DND-41 (cell line): ENCODE measurements at places on chromosomes 4 and X.

DNA sequence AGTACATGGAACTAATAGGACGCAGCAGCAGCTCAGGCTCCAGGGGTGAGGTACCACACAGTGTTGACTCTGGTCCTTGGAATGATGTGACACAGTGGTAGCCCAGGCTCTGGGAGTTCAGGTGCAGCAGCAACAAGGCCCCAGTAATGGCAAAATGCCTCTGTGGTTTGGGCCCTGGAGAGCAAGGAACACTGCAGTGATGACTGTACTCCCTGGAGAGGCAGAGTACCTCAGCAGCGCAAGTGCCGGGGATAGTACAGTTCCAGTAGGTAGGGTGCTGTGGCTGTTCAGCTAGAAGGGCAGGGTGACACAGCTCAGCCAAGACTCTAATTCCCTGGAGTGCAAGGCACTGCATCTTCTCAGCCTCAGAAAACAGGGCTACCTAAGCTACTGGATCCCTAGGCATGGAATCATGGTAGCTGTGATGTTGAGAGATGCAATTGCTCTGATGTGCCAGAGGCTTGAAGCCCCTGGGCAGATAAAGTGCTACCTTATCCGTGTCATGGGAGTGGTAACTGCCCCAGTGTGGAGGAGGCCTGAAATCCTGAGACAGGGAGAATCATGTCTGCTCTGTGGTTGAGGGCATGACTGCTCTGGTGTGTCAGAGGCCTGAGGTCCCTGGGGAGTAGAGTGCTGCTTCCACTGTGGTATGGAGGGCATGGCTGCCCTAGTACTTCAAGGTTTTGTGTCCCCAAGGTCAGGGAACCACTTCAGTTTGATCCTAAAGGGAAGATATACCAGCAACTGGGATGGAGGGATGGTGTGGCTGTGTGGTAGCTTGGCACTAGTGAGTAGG lies 55.2 kb downstream of the AREG start:
- H3K27ac ChIP-seq, result no peak overlapping the region
- H3K4me1 ChIP-seq, result no peaks in the 10 kb centered on the region
- H3K27me3 ChIP-seq, result no peaks in the 10 kb centered on the region
- no peak overlapping the region for H3K4me3 ChIP-seq
- DNase-seq, result no peak

DNA sequence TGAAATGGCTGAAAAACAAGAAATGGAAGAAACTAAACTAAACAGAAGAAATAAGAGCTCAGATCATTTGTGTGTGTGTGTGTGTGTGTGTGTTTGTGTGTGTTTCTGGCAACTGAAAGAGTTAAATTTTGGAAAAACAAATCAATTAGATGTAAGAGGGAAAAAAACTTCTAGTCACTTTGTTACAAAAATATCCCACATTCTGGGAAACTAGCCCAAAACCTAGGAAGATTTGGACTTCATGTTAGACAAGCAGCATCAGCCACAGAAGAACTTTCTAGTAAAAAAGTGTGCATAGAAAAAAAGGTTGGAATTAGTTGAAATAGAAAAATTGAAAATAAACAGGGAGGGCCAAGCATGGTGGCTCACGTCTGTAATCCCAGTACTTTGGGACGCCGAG lies 111.6 kb upstream of the PRKG2 start:
- no peak for DNase-seq
- H3K27me3 ChIP-seq, result no peaks in the 10 kb centered on the region
- H3K27ac ChIP-seq, result no peak overlapping the region
- no peak overlapping the region for H3K4me3 ChIP-seq

DNA sequence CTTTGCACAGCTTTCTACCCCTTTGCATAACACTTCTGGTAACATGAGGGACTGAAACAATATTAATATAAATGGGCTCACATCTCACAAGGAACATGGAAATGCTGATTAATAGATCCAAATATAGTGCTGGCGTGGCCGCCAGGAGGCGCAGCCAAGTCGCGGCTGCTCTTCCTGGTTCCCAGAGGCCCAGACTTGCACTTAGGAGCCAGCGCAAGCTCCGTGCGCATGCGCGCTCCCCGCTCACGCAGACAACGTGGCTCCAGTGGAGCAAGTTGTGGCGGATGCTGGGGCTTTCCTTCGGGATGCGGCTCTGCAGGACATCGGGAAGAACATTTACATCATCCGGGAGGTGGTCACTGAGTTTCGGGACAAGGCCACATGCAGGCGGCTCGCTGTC lies 318.3 kb upstream of the SLC7A11 start:
- no peak for DNase-seq
- H3K36me3 ChIP-seq, result no peaks in the 10 kb centered on the region
- no peak overlapping the region for H3K4me3 ChIP-seq
- H3K27ac ChIP-seq, result no peak overlapping the region
- no peaks in the 10 kb centered on the region for H3K27me3 ChIP-seq

GRCh38 chr4:133263104-133263503 lies 114.0 kb downstream of the PCDH10 start:
- no peaks in the 10 kb centered on the region for H3K27me3 ChIP-seq
- no peak overlapping the region for H3K4me3 ChIP-seq
- H3K36me3 ChIP-seq, result no peaks in the 10 kb centered on the region
- no peak overlapping the region for H3K27ac ChIP-seq

DNA sequence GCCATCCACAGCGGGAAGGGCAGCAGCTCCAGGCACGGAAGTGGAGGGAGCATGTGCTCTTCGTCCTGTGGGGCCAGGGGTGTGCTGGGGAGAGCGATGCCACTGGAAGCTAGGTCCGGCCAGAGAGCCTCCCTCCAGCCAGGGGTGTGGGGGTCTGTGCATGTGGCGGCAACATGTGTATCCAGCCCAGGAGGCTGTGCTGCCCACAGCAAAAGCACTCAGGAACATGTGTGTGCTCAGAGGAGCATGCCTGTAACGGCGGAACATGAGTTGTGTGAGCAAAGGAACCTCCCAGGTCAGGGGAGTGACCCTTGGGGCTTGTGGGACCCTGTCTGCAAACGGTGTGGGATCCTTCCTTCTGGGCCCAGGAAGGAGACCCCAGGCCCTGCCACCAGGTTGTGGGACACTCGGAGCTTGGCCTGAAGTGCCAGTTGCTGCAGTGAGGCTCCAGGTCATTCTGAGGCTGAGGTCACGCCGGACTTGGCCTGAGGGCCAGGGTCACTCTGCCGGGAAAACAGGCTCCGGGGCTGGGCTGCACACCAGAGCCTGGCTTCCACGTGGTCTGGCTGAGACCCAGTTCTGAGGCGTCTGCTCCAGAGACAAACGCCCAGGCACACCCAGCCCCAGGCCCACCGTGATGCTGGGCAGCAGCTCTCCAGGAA lies 37.2 kb downstream of the CPLX1 start:
- no peaks in the 10 kb centered on the region for H3K27me3 ChIP-seq
- no peaks in the 10 kb centered on the region for H3K36me3 ChIP-seq
- H3K4me3 ChIP-seq, result no peak overlapping the region
- H3K4me1 ChIP-seq, result no peaks in the 10 kb centered on the region

DNA sequence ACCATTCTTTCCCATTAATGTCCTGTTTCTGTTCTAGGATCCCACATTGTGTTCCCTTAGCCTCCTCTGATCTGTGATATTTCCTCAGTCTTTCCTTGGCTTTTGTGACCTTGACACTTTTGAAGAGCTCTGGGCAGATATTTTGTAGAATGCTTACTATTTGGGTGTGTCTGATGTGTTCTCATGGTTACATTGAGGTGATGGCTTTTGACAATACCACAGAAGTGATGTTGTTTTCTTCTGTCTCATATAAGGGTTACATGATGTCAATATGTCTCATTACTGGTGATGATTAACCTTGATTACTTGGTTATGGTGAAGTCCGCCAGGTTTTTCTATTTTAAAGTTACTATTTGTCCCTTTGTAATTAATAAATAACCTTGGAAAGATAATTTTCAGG lies 183.7 kb downstream of the SOWAHB start:
- no peaks in the 10 kb centered on the region for H3K36me3 ChIP-seq
- no peak overlapping the region for H3K27ac ChIP-seq
- no peak for DNase-seq

DNA sequence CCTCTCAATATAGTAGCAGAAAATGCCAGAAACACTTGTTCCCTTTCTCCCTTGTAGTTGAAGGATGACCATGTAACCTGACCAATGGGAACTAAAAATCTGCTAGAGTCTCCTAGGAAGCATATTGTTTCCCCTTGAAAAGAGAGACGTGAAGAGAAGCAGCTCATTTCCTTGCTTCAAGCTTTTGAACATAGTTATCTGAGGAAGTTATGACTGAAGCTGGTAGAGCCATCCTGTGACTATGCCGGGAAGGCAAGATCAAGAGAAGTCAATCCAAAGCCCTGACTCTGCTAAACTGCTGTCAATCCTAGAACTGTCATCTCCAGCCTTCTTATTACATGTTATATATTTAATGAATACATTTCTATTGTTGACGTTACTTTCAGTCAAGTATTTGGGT lies 66.6 kb downstream of the EIF4E start:
- H3K27me3 ChIP-seq, result no peaks in the 10 kb centered on the region
- H3K36me3 ChIP-seq, result no peaks in the 10 kb centered on the region
- no peaks in the 10 kb centered on the region for H3K4me1 ChIP-seq
- DNase-seq, result no peak

- H3K4me3 ChIP-seq, result no peak overlapping the region
- peaks cover 2% of the 10 kb centered on the region for H3K27me3 ChIP-seq
- DNase-seq, result no peak
- no peaks in the 10 kb centered on the region for H3K4me1 ChIP-seq
- H3K27ac ChIP-seq, result no peak overlapping the region
These were observed 242.4 kb downstream of the ARHGAP24 start for GRCh38 chr4:85717351-85717750.

DNA sequence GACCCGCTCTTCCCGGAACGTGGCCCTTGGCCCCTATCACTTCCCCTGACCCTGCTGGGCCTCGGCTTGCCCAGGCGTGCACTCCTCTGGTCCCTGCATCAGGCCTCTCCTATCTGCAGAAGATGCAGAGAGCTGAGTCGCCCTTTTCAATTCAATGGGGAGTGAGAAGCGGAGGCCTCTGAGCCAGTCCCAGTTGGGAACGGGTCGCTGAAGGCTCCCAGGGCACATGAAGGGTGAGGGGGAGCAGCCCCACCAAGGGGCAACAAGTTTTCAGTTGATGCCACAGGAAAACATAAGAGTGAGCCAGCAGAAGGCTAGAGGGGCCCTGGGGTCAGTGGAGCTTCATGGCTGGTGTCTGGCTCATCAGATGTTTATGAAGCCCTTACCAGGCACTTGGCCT lies 17.1 kb downstream of the PSAPL1 start:
- H3K36me3 ChIP-seq, result no peaks in the 10 kb centered on the region
- H3K27ac ChIP-seq, result no peak overlapping the region
- no peak overlapping the region for H3K4me3 ChIP-seq
- H3K27me3 ChIP-seq, result peaks cover 3% of the 10 kb centered on the region

DNA sequence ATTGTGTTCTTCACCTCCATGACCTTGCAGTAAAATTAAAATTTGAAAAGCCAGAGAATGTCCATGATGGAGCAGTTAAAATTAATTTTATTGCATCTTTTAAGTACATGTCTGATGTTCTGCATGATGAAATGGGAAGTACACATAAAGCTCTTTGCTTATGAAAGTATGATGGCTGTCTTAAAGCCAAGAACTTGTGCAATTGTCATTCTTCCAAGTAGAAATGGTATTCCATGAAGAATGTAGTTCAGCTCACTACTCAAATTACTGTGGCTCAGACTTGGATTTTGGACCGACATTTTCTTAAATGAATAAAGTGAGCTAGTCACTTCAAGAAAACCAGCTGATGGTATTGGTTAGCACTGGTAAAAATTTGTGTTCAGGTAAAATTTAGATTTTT lies 161.7 kb upstream of the CXCL13 start:
- DNase-seq, result no peak
- no peaks in the 10 kb centered on the region for H3K4me1 ChIP-seq
- no peak overlapping the region for H3K27ac ChIP-seq
- H3K4me3 ChIP-seq, result no peak overlapping the region

GRCh38 chrX:43349363-43349762 lies 306.7 kb upstream of the MAOA start:
- peaks cover 4% of the 10 kb centered on the region; the same call in 1 of the 2 replicates for H3K4me1 ChIP-seq
- no peak overlapping the region for H3K4me3 ChIP-seq
- no peaks in the 10 kb centered on the region for H3K27me3 ChIP-seq
- no peaks in the 10 kb centered on the region for H3K36me3 ChIP-seq
- DNase-seq, result peak; percentile 45

DNA sequence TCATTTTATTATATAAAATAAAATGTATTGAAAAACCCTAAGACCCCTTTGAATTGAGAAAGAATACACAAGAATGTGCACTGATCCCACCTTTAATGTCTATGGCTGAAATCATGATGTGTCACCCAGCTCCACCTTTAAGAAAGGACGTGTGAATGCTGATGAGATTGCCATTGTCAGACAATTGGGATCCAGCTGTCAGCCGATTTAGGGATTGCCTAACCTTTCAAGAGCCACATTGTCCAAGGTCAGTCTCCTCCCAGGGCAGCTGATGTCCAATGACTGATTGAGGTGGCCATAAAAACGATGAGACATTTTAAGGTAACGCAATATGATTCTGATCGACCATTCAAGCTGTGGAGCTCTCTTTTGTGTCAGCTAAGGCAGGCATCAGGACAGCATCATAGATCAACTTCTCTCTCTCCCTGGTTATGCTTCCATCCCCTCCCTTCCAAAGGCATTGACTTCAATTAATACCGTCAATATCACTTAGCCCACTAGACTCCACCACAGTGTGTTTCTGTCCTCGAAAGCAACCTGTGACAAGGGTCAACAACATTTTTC lies 1676.4 kb downstream of the PCDH7 start:
- H3K4me1 ChIP-seq, result no peaks in the 10 kb centered on the region
- H3K27ac ChIP-seq, result no peak overlapping the region
- H3K4me3 ChIP-seq, result no peak overlapping the region
- no peaks in the 10 kb centered on the region for H3K27me3 ChIP-seq
- no peak for DNase-seq

DNA sequence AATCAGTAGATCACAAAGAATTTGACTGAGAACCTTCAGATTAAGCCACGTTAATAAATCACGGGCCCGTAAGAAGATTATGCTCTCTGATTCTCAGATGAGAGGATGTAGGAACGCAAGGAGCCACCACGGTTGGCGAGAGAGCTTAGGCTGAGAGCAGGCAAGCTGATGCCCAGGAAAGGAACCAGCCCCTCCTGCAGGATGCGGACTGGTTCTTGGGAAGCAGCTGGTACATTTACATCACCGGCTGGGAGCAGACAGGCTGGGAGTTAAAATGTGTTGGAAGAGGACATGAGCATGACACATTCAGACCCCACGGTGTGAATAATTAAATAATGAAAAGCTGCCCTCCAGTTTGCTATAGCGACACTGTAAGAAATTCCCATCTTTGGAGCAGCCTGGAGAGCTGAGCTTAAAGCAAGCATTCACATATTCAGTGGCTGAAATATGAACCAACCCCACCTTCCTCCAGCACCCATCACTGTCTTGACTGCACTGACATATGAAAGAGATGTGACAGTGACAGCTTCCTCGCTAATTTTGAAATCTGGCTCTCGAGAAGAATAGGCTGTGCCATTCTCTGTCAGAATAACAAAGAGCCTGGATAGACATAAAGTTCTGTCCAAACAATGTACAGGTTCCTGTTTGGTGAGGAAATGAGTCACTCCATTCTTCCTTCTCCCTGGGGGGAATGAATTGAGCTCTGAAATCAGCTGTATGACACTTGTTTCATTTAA lies 33.1 kb downstream of the LNX1 start:
- no peak overlapping the region for H3K4me3 ChIP-seq
- H3K36me3 ChIP-seq, result no peaks in the 10 kb centered on the region
- no peak for DNase-seq
